T-helper 2 cell (primary cell): ENCODE measurements at places on chromosomes 3 and 15.

- DNase-seq = peak; percentile 66
Observed at GRCh38 chr3:18556503-18557135, 131.5 kb upstream of the SATB1 start.

DNA sequence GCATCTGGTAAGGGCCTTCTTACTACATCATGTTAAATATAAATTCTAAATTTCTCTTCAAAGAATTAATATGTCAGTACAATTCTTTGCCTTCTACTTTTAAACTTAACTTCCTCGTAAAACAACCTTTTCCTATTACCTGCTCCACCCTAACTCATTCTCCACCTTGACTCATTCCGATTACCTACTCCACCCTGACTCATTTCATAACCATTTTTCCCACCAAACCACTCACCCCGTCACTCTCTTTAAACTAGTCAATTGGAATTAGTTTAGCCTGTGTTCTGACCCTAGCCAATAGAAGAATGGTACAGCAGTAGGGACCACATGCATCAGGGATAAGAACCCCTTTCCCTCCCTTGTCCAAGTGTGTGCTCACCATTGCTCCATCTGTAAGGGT, 65.6 kb downstream of the PLSCR2 start:
- no peak for DNase-seq

DNA sequence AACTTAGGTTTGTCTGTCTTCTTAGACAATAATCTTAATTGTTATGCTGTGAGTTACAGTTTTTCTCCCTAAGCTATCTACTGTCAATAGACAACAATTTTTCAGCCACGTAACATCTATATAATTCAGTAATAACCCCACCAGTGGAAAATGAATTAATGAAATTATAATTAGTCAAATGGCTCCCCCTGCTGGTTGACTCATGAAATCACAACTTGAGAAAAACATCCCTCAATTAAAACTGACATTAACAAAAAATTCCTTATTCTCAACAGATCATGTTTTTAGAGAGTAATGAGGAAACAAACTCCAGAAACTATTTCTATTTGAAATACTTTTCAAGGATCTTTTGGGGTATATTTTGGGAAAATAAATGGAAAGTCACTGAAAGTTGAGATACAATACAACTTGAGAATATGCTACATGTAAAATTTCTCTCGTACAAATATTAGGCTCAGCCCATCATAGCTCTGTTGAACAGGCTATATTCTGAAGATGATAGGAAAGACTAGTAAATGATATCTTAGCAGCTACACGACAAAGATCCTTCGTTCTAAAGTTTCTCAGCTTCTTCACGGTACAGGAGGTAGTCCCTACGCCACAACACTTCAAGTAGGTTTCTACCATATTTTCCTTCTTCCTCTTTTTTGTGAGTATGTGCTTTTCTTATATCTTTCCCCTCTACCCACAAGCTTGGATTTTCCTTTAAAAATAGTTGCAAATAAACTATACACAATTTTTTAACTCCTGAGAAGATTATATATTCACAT, 20.7 kb downstream of the PPP1R2 start:
- peak; percentile 34 for DNase-seq

- no peak for DNase-seq
Observed at GRCh38 chr3:152338159-152338720, 69.5 kb downstream of the MBNL1 start.

DNA sequence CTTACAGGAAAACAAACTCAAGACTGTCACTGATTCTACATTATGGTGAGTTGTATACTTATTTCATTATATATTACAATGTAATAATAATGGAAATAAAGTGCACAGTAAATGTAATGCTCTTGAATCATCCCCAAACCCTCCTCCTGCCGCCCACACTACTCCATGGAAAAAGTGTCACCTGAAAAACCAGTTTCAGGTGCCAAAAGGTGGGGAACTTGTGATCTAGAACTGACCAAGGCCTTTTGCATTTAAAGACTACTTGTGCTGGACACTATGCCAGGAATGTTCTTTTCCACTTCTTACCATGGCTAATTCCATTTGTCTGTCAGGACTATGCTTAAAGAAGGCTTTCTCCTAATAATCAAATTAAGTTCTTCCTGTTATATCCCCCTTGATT, 32.3 kb downstream of the ROBO2 start:
- DNase-seq = no peak

DNA sequence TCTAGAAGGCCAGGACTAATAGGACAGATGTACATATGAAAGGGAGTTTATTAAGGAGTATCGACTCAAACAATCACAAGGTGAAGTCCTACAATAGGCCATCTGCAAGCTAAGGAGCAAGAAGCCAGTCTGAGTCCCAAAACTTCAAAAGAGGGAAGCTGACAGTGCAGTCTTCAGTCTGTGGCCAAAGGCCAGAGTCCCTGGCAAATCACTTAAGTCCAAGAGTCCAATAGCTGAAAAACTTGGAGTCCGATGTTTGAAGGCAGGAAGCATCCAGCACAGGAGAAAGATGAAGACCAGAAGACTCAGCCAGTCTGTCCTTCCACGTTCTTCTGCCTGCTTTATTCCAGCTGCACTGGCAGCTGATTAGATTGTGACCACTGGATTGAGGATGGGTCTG, 11.1 kb upstream of the CELF6 start:
- no peak for DNase-seq

GRCh38 chr3:123499322-123499721, 50.4 kb upstream of the ADCY5 start:
- no peak for DNase-seq

DNA sequence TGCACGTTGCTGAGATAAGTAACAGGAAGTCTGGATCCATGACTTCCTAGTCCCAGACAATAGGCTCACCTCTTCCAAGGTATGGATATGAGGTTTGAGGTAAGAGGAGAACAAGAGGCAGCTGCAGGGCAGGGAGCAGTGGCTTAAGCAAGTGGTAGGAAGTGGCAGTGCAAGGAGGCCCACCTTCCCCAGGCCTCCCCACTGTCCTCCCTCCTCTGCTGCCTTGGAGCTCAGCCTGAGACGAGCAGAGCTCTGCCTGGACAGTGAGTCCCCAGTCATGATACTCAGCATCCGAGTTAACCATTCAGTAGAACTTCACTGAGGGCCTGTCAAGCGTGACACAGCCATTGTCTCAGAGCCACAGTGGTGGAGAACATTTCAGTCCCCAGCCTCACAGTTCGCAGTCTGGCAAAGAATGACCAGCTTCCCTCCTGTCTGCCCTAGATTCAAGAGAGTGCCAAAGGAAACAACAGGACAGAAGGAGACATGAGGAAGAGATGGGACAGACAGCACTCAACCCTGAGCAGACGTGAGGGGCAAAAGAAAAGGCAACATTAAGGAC, 41.4 kb upstream of the BOC start:
- DNase-seq = no peak
